Osteoblast (primary cell): ENCODE measurements at places on chromosomes 3 and 15. TPM values are rescaled to one million over a fixed set of nuclear protein-coding genes. Genes with fewer than 3 reads are reported as not detected.

- no peak for DNase-seq
These were observed 18.7 kb downstream of the BCL2A1 start for GRCh38 chr15:79952329-79952728.

Gene CKMT1A
- not detected in 2 replicates for total RNA-seq

DNA sequence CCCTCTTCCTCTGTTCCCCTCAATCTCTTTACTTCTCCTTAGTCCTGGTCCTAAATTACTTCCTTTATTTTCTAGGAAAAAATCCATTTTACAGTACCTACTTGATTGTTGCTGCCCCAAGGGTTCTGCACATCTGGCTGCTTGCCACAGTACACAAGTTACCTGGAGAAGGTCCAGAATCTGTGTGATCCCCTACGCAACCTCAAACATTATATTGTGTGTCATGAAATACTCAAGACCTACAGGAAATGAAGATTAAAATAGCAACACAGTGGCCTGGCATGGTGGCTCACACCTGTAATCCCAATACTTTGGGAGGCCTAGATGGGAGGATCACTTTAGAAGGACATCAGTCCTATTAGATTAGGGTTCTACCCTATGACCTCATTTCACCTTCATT, 48.7 kb downstream of the PRKAR2A start:
- no peak for DNase-seq

- DNase-seq, result peak; percentile 9
These were observed 6.9 kb downstream of the MAP1A start for GRCh38 chr15:43524254-43524845.

DNA sequence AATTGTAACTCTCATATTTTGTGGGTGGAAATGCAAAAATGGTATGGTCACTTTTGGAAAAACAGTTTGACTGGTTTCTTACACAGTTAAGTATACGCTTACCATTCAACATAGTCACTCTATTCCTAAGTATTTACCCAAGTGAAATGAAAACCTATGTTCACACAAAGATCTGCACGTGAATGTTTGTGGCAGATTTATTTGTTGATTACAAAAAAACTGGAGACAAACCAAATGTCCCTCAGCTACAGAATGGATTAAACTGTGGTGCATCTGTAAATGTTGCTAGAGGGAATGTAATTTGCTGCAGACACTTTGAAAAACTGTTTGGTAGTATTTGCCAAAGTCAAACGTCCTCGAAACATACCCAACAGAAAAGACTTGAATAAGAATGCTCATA, 29.3 kb downstream of the ACKR2 start:
- no peak for DNase-seq

GRCh38 chr15:100332721-100333120, 9.1 kb downstream of the ADAMTS17 start:
- no peak for DNase-seq

Gene WDR82
- 54.2 and 58.3 TPM in 2 replicates for total RNA-seq

Gene ILDR1
- total RNA-seq, result not detected in 2 replicates

GRCh38 chr3:134638385-134639030, 12.3 kb downstream of the KY start:
- DNase-seq, result no peak

Gene CILP
- total RNA-seq, result under 0.01 TPM in 2 replicates

DNA sequence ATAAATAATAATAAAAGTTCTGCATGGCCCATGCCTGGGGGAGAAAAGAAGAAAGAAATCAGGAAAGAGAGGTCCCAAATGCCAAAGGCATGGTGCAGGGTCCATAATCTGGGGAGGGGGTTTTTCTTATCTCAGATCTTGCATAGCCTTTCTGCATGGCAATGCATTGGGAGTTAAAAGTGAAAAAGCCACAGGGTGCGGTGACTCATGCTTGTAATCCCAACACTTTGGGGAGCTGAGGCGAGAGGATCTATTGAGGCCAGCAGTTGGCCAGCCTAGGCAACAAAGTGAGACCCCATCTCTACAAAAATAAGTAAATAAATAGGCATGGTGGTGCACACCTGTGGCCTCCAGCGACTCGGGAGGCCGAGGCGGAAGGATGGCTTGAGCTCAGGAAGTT, 76.8 kb upstream of the GATA2 start:
- peak; percentile 13 for DNase-seq

DNA sequence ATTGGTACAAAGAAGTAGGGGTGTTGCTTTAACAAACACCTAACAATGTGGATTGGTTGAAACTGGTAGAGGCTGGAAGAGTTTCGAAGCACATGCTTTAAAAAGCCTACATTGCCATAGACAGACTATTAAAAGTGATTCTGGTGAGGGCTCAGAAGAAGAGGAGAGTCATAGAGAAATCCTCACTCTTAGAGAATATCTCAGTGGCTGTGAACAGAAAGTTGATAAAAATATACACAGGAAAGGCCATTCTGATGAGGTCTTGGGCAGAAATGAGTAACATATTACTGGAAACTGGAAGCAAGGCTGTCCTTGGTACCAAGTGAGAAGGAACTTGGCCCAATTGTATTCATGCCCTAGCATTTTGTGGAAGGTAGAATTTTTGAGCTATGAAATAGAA, 173.7 kb upstream of the CRBN start:
- DNase-seq, result peak; percentile 5

GRCh38 chr15:98311566-98312188, 336.7 kb upstream of the IGF1R start:
- DNase-seq, result peak; percentile 88

Gene ZSCAN2
- 14.1 and 14.7 TPM in 2 replicates for total RNA-seq

Gene GUCA1C
- not detected in 2 replicates for total RNA-seq

Gene CPLX3
- total RNA-seq, result not detected in 2 replicates

DNA sequence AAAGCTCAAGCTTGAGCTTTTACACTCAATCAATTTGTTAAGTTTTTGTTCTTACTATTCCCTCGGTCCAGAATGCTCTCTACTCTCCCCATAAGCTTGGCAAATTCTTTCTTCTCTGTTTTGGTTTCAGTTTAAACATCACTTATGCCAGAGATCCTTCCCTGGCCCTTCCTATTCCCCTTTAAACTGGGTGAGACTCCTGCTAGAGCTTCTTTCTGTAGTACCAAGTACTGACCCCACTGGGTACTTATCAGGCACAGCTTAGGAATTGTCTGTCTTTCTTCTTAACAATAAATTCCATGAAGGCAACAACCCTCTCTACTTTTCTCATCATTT, 76.7 kb upstream of the PHLDB2 start:
- no peak for DNase-seq

Gene LRRC31
- total RNA-seq, result not detected in 2 replicates

Gene OXTR
- total RNA-seq, result 2.5 and 6.2 TPM in 2 replicates

DNA sequence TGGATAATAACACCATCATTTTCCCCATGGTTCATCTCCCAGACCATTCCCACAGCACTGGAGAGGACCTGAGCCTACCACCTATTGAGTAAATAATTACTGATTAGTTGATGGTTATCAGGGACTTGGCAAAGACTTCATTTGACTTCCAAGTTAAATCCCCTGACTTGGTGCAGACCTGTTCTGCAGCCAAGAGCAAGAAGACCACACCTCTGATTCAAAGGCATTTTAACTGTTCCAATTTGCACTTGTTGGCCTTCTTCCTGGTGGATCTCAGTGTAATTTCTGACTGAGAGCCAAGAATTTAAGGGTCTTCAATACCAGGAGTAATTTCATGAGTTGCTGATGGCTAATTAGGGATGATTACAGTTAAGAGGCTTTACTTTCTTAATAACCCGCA, 24.0 kb downstream of the THSD4 start:
- DNase-seq, result no peak

Gene TMIE
- under 0.01 TPM in 2 replicates for total RNA-seq

GRCh38 chr15:68595260-68595564, 16.4 kb downstream of the CORO2B start:
- no peak for DNase-seq

DNA sequence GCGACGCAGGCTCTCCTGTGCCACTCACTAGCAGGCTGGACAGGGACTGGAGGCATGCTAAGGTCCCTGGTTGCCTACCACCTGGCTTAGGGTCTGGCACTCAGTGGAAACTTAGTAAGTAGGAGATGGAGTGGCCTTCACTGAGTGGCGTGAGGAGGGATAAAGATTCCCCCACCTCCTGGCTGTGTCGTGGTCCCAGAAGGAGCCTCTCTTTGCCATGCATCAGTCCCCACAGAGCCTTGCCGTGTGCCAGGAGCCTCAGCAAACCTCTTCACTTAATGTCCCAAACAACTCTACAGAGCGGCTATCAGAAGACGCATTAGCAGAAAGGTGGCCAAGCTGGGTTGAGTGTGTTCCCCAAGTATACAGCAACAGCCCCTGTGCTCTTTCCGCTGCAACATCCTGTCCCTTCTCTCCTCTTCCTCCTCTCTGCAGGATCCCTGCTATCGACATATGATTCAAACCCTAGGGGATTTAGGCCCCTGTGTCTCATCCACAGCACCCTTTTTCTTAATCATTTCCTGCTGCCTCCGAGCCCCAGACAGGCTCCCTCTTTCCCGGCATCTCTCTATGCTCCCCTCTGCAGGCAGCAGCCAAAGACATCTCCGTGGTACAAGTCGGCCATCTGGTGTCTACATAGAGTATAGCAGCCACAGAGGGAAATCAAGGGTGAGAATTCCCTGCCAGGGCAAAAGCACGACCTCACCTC, 66.7 kb downstream of the SLC6A1 start:
- DNase-seq, result peak; percentile 94
